ENCODE measurements at places on chromosomes 5 and 9. TPM values are rescaled to one million over a fixed set of nuclear protein-coding genes. Genes with fewer than 3 reads are reported as not detected.

BTNL8 gene
- 0.89 TPM for total RNA-seq

HDHD3 gene
- 37.1 TPM for total RNA-seq

TRIM36 gene
- total RNA-seq = 2.7 TPM

SPEF2 gene
- total RNA-seq = 39.5 TPM

GRAMD2B gene
- total RNA-seq = 103 TPM

PHF24 gene
- total RNA-seq = 1.3 TPM

NR2F1-AS1 gene
- 4.1 TPM for total RNA-seq

DNA sequence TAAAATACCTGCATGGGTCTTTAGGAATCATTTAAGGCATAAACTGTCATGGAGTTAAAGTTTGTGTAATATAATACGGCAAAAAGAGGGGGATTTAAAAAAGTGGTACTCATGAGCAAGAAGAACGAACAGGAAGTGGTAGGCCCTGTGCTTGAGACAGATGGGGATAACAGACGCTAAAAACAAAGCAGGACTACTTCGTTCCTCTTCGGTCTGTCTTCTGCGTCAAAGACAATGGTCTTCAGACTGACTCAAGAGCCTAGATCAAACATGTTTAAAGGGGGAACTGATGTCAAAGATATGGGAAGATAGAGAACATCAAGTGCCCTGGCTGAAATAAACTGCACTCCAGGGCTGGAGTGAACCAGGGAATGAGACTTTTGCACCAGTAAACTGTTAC, 59.8 kb upstream of the RFX3 start:
- no peaks in the 10 kb centered on the region for H3K27me3 ChIP-seq
- no peaks in the 10 kb centered on the region for H3K4me1 ChIP-seq
- no peak overlapping the region for H3K4me3 ChIP-seq
- DNase-seq = no peak

- no peaks in the 10 kb centered on the region for H3K27me3 ChIP-seq
- no peak overlapping the region for H3K27ac ChIP-seq
- H3K36me3 ChIP-seq = no peaks in the 10 kb centered on the region
- no peak overlapping the region for H3K4me3 ChIP-seq
Measured at GRCh38 chr5:17882760-17883488, 248.7 kb downstream of the TAF11L14 start.

- no peaks in the 10 kb centered on the region for H3K36me3 ChIP-seq
- no peak overlapping the region for H3K4me3 ChIP-seq
- no peaks in the 10 kb centered on the region for H3K27me3 ChIP-seq
- no peaks in the 10 kb centered on the region for H3K4me1 ChIP-seq
- H3K27ac ChIP-seq = no peak overlapping the region
- DNase-seq = no peak
Measured at GRCh38 chr5:165101709-165102108, 1596.3 kb downstream of the MAT2B start.

- DNase-seq = no peak
- H3K4me3 ChIP-seq = no peak overlapping the region
- no peaks in the 10 kb centered on the region for H3K27me3 ChIP-seq
- H3K36me3 ChIP-seq = no peaks in the 10 kb centered on the region
Measured at GRCh38 chr5:38290028-38290653, 31.8 kb downstream of the EGFLAM start.

DNA sequence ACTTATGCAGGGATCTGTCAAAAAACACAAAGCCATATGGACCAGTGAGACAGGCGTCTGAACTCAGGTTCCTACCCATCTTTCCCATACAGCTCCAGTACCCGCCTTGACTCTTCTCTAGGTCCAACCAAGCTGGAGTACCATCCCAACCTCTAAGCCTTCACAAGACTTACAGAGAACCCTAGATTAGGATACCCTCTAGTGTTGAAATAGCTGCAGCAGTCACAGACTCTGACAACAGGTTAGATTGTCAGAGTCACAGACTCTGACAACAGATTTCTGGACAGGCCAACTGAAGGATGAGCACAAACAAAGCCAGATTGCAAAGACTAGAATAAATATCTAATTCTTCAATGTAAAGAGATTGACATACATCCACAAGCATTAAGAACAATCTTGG, 266.1 kb downstream of the GRIA1 start:
- no peak overlapping the region for H3K27ac ChIP-seq
- H3K27me3 ChIP-seq = no peaks in the 10 kb centered on the region
- DNase-seq = no peak
- H3K4me1 ChIP-seq = no peaks in the 10 kb centered on the region
- no peaks in the 10 kb centered on the region for H3K36me3 ChIP-seq
- no peak overlapping the region for H3K4me3 ChIP-seq

- H3K27me3 ChIP-seq = no peaks in the 10 kb centered on the region
- H3K27ac ChIP-seq = no peak overlapping the region
- DNase-seq = no peak
- H3K36me3 ChIP-seq = no peaks in the 10 kb centered on the region
- H3K4me1 ChIP-seq = no peaks in the 10 kb centered on the region
Measured at GRCh38 chr9:110283751-110284150, 27.4 kb upstream of the TXN start.

GRCh38 chr5:167730121-167730520, 561.3 kb upstream of the WWC1 start:
- peaks cover 22% of the 10 kb centered on the region for H3K4me1 ChIP-seq
- DNase-seq = no peak
- H3K27me3 ChIP-seq = no peaks in the 10 kb centered on the region
- no peaks in the 10 kb centered on the region for H3K36me3 ChIP-seq
- no peak overlapping the region for H3K27ac ChIP-seq

- no peak overlapping the region for H3K4me3 ChIP-seq
- peak; percentile 7 for DNase-seq
- H3K4me1 ChIP-seq = no peaks in the 10 kb centered on the region
- H3K27me3 ChIP-seq = no peaks in the 10 kb centered on the region
Measured at GRCh38 chr9:32956606-32957005, 44.8 kb downstream of the APTX start.

- H3K36me3 ChIP-seq = no peaks in the 10 kb centered on the region
- no peak for DNase-seq
- H3K27me3 ChIP-seq = no peaks in the 10 kb centered on the region
- no peak overlapping the region for H3K4me3 ChIP-seq
Measured at GRCh38 chr9:85630676-85631075, 111.1 kb downstream of the AGTPBP1 start.

DNA sequence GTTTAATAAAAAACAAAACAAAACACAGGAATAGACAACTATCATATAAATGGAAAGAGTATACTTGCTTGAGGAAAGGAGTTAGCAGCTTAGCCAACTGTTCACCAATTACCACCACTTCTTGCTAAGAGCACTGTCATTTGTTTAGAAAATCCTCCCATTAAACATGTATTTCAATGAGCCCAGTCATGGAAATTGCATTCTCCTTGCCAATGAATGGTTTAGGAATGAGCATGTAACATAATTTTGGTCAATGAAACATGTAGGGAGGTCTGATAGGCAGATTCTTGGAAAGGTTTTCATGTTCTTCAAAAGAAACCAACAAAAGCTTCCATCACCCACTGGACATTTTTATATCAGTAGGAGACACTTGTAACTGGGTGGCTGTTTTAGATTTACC, 502.8 kb upstream of the PAPPA start:
- H3K4me1 ChIP-seq = no peaks in the 10 kb centered on the region
- H3K27me3 ChIP-seq = no peaks in the 10 kb centered on the region
- no peak for DNase-seq
- H3K4me3 ChIP-seq = no peak overlapping the region
- peak overlapping the region; percentile 26 for H3K27ac ChIP-seq

GRCh38 chr5:168885324-168886120, 306.4 kb upstream of the PANK3 start:
- no peaks in the 10 kb centered on the region for H3K27me3 ChIP-seq
- DNase-seq = no peak
- no peak overlapping the region for H3K27ac ChIP-seq
- no peaks in the 10 kb centered on the region for H3K36me3 ChIP-seq
- H3K4me1 ChIP-seq = peaks cover 18% of the 10 kb centered on the region

- H3K4me1 ChIP-seq = no peaks in the 10 kb centered on the region
- no peak for DNase-seq
- no peaks in the 10 kb centered on the region for H3K27me3 ChIP-seq
- no peaks in the 10 kb centered on the region for H3K36me3 ChIP-seq
- no peak overlapping the region for H3K27ac ChIP-seq
Measured at GRCh38 chr5:58066076-58066475, 393.8 kb downstream of the PLK2 start.

DNA sequence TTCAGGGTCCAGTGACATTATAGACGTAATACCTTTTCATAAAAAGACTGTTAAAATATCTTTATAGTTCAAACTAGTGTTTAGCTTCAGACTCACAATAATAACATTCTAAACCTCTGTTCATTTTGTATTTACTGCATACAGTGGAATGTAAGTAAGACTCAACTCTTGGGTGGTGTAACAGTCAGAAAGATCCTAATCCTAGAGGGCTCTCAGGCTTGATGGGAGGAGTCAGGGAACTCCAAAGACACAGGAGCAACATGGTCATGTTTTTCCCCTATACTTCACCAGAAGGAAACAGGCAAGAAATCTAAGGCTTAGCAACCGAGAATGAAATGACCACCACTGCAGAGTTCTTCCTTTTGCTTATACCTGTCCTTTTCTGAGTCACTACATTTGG, 82.6 kb downstream of the MRPS27 start:
- H3K27ac ChIP-seq = no peak overlapping the region
- H3K4me3 ChIP-seq = no peak overlapping the region
- no peak for DNase-seq
- peaks cover 9% of the 10 kb centered on the region for H3K4me1 ChIP-seq
- no peaks in the 10 kb centered on the region for H3K36me3 ChIP-seq

GRCh38 chr5:117326997-117327396, 752.4 kb upstream of the SEMA6A start:
- no peaks in the 10 kb centered on the region for H3K4me1 ChIP-seq
- no peak overlapping the region for H3K4me3 ChIP-seq
- no peak overlapping the region for H3K27ac ChIP-seq
- no peak for DNase-seq
- no peaks in the 10 kb centered on the region for H3K36me3 ChIP-seq
- no peaks in the 10 kb centered on the region for H3K27me3 ChIP-seq

- H3K27me3 ChIP-seq = no peaks in the 10 kb centered on the region
- no peak overlapping the region for H3K27ac ChIP-seq
- no peaks in the 10 kb centered on the region for H3K4me1 ChIP-seq
- H3K36me3 ChIP-seq = no peaks in the 10 kb centered on the region
Measured at GRCh38 chr5:126106029-126106428, 317.2 kb upstream of the GRAMD2B start.

GRCh38 chr5:25414742-25415141, 770.0 kb upstream of the CDH10 start:
- DNase-seq = no peak
- H3K4me1 ChIP-seq = no peaks in the 10 kb centered on the region
- no peaks in the 10 kb centered on the region for H3K36me3 ChIP-seq
- no peak overlapping the region for H3K27ac ChIP-seq
- H3K4me3 ChIP-seq = no peak overlapping the region

DNA sequence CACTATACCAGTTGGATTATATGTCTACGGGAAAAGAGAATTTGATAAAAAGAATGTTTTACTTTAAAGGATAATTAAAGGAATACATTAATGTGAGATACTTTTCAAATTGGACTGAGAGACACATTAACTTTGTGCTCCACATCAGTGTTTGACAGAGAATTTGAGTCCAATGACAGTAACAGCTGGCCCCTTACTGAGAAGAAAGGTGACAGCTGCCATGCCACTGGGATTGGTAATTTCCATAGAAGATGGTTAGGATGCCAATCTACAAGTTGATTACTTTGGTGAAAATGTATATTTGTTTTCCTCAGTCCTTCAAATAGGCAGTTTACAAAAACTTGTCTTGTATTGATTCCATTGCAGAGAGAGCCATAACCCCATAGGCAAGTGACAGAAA, 578.4 kb downstream of the SLCO4C1 start:
- DNase-seq = no peak
- no peak overlapping the region for H3K27ac ChIP-seq
- no peaks in the 10 kb centered on the region for H3K27me3 ChIP-seq
- no peaks in the 10 kb centered on the region for H3K4me1 ChIP-seq
- H3K36me3 ChIP-seq = no peaks in the 10 kb centered on the region
- H3K4me3 ChIP-seq = no peak overlapping the region

DNA sequence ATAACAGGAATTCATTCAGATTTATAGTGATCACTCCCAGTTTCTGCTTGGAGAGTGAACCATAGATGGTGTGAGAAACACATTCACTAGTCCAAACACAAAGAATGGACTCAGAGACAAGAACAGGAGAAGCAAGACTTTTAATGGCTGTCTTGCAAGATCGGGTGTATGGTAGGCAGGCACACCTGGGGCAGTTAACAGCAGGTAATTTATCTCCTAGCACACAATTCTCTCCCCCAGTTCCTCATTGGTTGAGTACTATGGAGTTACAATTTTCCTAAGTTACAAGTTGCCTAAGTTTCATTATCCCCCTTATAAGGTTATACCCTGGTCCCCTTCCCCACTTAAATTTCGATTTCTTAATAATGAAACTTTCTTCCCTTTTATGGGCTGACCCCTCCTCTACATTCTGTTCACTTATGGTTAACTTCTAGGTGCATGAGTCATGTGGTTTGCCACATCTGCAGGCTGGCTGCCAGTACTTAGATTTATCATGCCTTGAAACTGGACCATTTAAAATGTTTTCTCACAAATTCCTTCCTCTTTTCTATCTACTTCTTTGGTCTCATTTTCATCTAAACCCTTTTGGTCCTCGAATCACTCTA, 623.3 kb downstream of the HINT1 start:
- H3K4me1 ChIP-seq = no peaks in the 10 kb centered on the region
- H3K36me3 ChIP-seq = no peaks in the 10 kb centered on the region
- no peak for DNase-seq
- no peaks in the 10 kb centered on the region for H3K27me3 ChIP-seq
- H3K4me3 ChIP-seq = no peak overlapping the region
